Small intestine (tissue), 16 donors: ENCODE measurements at places on chromosomes 11 and 22. TPM values are rescaled to one million over a fixed set of nuclear protein-coding genes. Genes with fewer than 3 reads are reported as not detected.
A peak's percentile ranks its signal among the peaks of the same experiment; 100 is the strongest.

CD3G gene
- 7.3 TPM for polyA plus RNA-seq

OR10AG1 gene
- not detected for polyA plus RNA-seq

DNA sequence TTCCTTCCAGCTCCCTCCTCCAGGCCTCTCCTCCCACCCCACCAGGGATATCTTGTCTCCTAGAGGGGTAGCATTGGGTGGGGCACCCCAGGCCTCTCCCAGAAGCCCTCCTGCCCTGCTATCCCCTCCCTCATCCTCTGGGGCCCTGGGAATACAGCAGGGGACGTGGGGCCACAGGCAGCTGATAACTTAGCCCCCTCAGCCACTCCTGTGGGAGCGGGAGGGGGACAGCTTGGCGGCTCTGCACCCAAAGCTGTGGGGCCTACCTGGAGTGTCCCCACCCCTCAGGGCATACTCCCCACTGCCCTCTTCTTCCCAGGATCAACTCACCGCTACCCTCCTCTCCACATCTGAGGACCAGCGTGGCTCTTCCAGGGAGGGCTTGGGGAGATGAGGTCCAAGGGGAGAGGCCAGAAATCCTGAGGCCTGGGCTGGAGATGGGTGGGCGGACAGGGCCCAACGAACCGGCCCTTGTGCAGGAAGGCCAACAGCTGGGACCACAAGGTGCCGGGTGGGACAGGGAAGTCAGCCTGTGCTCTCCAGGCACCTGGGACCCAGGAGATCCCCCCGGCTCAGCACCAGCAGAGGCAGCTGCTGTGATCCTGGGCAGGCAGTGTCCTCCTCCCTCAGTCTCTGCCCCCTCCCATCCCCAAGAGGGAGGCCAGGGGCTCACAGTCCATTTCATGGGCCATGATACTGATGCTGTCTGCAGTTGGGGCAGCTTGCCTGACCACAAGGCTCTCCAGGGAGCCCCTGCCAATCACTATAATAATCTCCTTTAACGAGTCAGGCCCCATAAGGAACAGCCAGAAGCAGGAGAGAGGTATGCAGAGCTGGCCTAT, 23.2 kb downstream of the NEAT1 start:
- DNase-seq = peak; percentile 8
- H3K27me3 ChIP-seq = no peaks in the 10 kb centered on the region
- no peaks in the 10 kb centered on the region for H3K36me3 ChIP-seq

GRCh38 chr11:64305691-64306562, 603 bp downstream of the ESRRA start:
- no peaks in the 10 kb centered on the region for H3K27me3 ChIP-seq
- DNase-seq = peak; percentile 94
- H3K4me1 ChIP-seq = no peaks in the 10 kb centered on the region
- H3K27ac ChIP-seq = peak overlapping the region; percentile 88
- H3K4me3 ChIP-seq = peak overlapping the region; percentile 93
- no peaks in the 10 kb centered on the region for H3K36me3 ChIP-seq

DNA sequence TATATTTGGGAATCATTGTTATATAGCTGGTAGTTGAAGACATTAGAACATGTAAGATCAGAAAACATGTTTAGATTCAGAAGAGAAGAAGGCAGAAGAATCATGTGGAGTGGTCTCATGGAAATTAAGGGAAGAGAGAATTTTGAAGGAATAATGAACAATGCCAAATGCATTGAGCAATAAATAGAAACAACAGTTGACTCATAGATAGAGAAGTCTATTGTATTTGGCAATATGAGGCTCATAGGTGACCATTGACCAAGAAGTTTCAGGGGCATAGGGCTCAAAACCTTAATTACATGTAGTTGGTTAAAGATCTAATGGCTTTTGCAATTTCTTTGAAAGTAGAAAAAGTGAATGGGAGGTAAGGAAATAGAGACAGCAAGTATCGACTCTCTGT, 123.9 kb downstream of the PAX6 start:
- H3K4me3 ChIP-seq = no peak overlapping the region
- no peak overlapping the region for H3K27ac ChIP-seq
- DNase-seq = no peak
- no peaks in the 10 kb centered on the region for H3K36me3 ChIP-seq
- H3K27me3 ChIP-seq = no peaks in the 10 kb centered on the region

DNA sequence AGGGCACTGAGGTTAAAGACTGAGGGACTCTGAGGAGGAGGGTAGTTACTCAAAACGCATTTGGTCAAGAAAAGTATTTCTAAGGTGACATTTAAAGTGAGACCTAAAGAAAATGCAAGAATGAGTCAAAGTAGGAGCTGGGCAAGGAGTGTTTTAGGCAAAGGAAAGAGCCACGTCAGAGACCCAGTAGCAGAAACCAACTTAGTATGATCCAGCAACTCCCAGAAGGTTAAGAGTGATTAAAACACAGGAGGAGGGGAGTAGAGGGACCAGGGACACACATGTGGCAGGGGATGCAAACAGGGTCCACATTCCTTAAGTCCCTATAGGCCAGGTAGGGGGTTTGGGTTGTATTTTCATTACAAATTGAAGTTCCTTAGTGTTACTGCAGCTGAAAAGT, 24.3 kb upstream of the CCDC34 start:
- peaks cover 34% of the 10 kb centered on the region for H3K4me1 ChIP-seq
- DNase-seq = no peak
- no peak overlapping the region for H3K27ac ChIP-seq
- H3K27me3 ChIP-seq = no peaks in the 10 kb centered on the region

DNA sequence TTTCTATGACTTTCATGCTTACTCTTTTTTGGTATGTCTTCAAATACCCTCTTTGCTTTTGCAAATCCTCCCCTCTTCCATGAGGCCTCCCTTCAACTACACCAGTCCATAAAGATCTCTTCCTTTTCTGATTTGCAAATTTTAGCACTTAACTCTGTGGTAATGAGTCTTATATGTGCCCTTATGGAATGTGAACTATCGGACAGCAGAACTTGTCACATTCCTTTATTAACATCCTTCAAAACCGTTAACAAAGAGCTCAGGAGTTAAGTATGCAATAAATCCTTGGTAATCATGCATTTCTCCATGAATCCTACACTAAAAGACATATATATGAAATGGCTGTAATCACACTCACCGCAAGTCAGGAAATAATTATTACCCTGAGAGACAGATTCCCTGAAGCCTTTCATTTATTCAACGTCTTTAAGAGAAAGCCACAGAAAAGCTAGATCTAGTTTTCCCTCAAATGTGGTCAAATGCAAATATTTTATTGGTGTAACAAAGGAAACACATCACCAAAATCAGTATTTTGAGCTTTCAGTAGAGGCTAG, 7.4 kb downstream of the CLNS1A start:
- H3K27ac ChIP-seq = no peak overlapping the region
- no peak overlapping the region for H3K4me3 ChIP-seq
- DNase-seq = no peak
- H3K36me3 ChIP-seq = peaks cover 5% of the 10 kb centered on the region
- H3K4me1 ChIP-seq = no peaks in the 10 kb centered on the region

- no peak overlapping the region for H3K4me3 ChIP-seq
- no peaks in the 10 kb centered on the region for H3K4me1 ChIP-seq
- H3K36me3 ChIP-seq = peaks cover 3% of the 10 kb centered on the region
- DNase-seq = no peak
- H3K27ac ChIP-seq = no peak overlapping the region
These were observed 4.3 kb downstream of the CYB561A3 start for GRCh38 chr11:61357233-61357893.

- H3K36me3 ChIP-seq = no peaks in the 10 kb centered on the region
- DNase-seq = no peak
- H3K27me3 ChIP-seq = no peaks in the 10 kb centered on the region
- no peak overlapping the region for H3K4me3 ChIP-seq
- peaks cover 3% of the 10 kb centered on the region for H3K4me1 ChIP-seq
These were observed 69.1 kb downstream of the MICAL2 start for GRCh38 chr11:12179531-12179930.

DNA sequence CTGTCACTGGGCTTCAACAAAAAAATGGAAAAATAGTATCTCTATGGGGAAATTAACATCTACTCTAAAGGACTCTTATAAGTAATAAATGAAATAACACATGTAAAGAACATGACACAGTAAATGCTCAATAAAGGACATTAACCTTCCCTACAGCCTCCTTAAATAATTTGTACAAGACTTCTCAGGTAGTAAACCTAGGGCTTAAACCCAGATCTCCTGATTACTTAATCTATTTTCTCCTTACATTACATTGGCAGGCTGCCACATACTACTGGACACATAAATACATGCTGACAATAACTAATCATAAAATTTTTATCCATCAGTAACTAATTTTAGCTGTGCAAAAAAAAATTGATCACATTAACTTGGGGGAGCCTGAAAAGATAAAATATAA, 4.9 kb downstream of the AMBRA1 start:
- DNase-seq = no peak
- no peak overlapping the region for H3K27ac ChIP-seq
- no peaks in the 10 kb centered on the region for H3K36me3 ChIP-seq
- no peaks in the 10 kb centered on the region for H3K4me1 ChIP-seq
- no peak overlapping the region for H3K4me3 ChIP-seq

- no peaks in the 10 kb centered on the region for H3K27me3 ChIP-seq
- H3K27ac ChIP-seq = no peak overlapping the region
- H3K4me1 ChIP-seq = no peaks in the 10 kb centered on the region
These were observed 22.5 kb downstream of the LRRC32 start for GRCh38 chr11:76648061-76648460.

DNA sequence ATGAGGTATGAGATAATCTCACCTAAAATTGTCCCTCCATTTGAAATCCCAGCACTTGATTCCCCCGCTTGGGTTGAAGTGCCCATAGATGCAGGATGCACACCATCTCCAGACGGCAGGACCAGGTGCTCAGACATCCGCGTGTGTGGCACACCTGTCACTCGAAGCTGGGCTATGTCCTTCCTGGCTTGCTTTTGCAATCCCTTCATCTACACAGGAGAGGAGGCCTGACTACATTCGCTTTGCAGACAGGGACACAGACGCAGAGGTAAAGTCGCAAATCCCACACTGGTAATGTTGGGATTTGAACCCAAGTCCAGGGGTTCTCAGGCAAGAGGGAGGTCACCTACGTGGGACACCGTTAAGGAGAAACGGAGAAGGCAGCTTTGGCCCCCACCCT, 7.2 kb upstream of the CYTH4 start:
- DNase-seq = no peak
- H3K27me3 ChIP-seq = peaks cover 6% of the 10 kb centered on the region
- H3K27ac ChIP-seq = no peak overlapping the region
- H3K4me1 ChIP-seq = no peaks in the 10 kb centered on the region

DNA sequence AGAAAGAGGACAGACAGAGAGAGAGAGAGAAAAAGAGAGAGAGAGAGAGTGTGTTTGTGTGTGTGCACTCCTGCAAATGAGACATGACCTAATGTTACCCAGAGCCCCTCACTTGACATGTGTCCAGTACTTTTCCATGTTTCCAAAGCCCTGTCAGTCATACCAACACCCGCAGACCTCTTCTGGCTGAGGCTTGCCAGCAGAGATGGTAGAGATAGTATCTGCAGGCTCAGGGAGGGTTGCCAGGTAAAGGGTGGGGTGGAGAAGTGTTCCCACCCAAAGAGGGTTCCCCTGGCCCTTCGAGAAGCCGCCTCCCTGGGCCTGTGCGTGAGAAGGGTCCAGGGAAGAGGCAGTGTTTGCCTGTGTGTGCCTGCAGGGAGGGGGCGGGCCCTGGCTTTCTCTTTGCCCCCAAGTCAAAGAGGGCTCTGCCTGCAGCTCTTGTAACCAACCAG, 40.7 kb downstream of the POU2F3 start:
- no peaks in the 10 kb centered on the region for H3K27me3 ChIP-seq
- H3K36me3 ChIP-seq = no peaks in the 10 kb centered on the region

DNA sequence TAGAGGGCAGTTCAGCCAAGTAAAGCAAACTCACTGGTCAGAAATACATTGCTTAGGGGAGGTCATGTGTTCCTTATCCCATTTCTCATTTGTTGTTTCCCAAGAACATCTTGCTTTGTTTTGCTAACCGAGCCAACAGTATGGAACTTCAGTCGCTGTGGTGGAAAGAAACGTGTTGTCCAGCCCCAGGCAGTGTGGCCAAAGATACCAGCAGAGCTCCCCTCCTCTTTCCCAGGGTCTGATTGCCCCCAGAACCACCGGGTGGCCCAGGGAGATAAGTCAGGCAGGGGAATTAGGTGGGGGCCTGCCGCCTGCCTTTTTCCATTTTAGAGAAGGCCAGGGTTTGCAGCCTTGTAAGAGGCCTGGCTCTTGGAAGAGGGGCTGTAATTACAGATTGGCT, 98.7 kb upstream of the CRYBB3 start:
- H3K27ac ChIP-seq = no peak overlapping the region
- H3K36me3 ChIP-seq = no peaks in the 10 kb centered on the region
- H3K4me3 ChIP-seq = no peak overlapping the region
- no peaks in the 10 kb centered on the region for H3K27me3 ChIP-seq
- H3K4me1 ChIP-seq = no peaks in the 10 kb centered on the region
